ENCODE measurements at places on chromosomes 13 and 19. TPM values are rescaled to one million over a fixed set of nuclear protein-coding genes. Genes with fewer than 3 reads are reported as not detected.

Gene ZNF835
- 1.2 TPM for total RNA-seq

Gene ZNF813
- 3.5 TPM for total RNA-seq

Gene REEP6
- 4.6 TPM for total RNA-seq

Gene SPINT2
- 3.1 TPM for total RNA-seq

Gene CYP2A6
- total RNA-seq: not detected

Gene ZC3H4
- total RNA-seq: 15.9 TPM

Gene PINLYP
- total RNA-seq: 2.0 TPM

Gene DCT
- total RNA-seq: 0.17 TPM

Measured in smooth muscle cell of trachea (primary cell).